H1 (cell line): ENCODE measurements at places on chromosomes 7 and 10.

GRCh38 chr7:1275451-1276381, 43.0 kb downstream of the UNCX start:
- DNase-seq, result no peak

- no peak for DNase-seq
Measured at GRCh38 chr10:101219139-101219945, 9.9 kb downstream of the LBX1 start.

DNA sequence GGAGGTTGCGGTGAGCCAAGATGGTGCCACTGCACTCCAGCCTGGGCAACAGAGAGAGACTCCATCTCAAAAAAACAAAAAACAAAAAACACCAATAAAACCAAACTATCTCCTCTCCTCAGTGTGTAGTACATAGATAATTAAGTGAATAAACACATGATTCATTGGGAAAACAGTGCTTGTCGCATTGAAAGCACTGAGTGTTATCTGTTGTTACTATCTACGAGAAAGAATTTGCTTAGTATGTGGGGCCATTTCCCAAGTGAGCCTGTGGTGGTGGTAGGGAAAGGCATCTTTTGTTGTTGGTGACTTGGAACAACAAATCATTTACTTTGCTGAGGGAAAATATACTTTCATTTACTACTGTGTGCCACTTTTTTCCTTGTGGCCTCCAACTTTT, 42.6 kb downstream of the RSBN1L start:
- no peak for DNase-seq

DNA sequence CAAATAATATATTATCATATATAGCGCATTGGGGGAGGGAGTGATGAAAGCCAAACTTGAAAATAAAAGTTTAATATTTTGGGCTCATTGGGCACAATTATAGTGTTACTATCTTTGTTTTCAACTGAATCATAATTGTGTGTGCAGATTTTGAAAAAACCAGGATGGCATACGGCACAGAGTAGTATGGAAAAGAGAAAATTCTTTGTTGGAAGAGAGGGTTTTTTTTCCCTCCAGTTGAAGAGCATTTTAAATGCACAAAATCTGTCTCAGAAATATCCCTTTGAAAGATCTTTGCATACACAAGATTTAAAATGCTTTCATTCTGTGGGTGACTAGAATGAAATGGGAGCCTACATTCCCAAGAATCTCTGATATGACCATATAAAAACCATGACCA, 269.6 kb downstream of the EXOC4 start:
- DNase-seq, result no peak

- no peak for DNase-seq
Measured at GRCh38 chr7:47799524-47799923, 148.7 kb downstream of the PKD1L1 start.

- DNase-seq, result no peak
Measured at GRCh38 chr7:47266799-47267198, 315.1 kb downstream of the TNS3 start.

GRCh38 chr10:25017154-25017590, 760 bp downstream of the THNSL1 start:
- DNase-seq, result no peak

GRCh38 chr7:118184565-118184940, 589 bp downstream of the LSM8 start:
- DNase-seq, result no peak

- no peak for DNase-seq
Measured at GRCh38 chr7:72176875-72177274, 235.3 kb downstream of the CALN1 start.
